Renal pelvis (tissue), 12 donors: ENCODE measurements at places on chromosomes 7 and 10. TPM values are rescaled to one million over a fixed set of nuclear protein-coding genes. Genes with fewer than 3 reads are reported as not detected.
A peak's percentile ranks its signal among the peaks of the same experiment; 100 is the strongest.

DNA sequence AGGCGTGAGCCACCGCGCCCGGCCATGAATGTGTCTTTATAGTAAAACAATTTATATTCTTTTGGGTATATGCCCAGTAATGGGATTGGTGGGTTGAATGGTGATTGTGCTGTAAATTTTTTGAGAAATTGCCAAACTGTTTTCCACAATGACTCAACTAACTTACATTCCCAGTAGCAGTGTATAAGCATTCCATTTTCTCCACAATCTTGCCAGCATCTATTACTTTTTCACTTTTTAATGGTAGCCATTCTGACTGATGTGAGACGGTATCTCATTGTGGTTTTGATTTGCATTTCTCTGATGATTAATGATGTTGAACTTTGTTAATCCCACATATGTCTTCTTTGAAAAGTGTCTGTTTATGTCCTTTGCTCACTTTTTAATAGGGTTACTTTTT, 1187.9 kb downstream of the XPNPEP1 start:
- no peak for DNase-seq

Gene ZNF485
- 5.1 TPM for polyA plus RNA-seq

GRCh38 chr7:130971297-130971696, 237.3 kb upstream of the KLF14 start:
- DNase-seq = no peak

Gene EPC1
- polyA plus RNA-seq = 65.9 TPM

DNA sequence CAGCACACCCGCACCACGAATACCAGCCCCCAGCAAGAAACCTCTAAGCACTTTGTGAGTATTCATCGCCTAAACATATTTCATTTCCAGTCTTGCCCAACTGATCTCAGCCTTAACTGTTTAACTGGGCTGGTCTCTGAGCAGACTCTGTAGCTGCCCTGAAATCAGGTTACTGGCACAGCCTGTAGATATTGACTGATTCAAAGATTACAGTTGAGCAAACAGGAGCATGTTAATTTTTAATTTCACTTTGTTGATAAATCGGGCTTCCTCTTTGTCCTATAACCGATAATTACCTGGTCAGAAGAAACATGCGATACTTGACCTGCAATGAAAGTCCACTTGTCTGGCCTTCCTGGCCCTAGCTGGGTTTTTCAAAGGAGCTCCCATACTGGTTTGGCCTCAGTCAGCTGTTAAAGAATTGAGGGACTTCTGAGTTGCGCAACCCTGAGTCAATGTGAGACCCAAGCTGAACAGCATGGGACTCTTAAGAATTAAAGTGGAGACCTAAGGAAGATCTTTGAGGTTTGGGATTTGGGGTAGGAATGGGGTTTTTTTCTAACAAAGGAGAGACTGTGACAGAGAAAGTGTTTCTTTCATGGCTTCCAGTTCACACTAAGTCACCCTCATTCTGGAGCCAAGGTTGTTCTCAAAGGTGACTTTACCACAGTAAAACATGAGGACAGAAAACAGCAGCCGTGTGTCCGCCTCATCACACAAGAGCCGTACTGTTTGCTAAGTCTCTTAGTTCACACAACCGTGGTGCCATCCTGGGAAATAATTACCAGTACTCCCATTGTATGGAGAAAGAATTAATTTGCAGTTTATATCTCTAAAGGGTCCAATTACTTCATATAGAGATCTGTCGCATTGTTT, 75.9 kb downstream of the PPP1R3C start:
- DNase-seq = no peak

GRCh38 chr7:67593794-67594193, 597.2 kb downstream of the TYW1 start:
- peak; percentile 62 for DNase-seq

DNA sequence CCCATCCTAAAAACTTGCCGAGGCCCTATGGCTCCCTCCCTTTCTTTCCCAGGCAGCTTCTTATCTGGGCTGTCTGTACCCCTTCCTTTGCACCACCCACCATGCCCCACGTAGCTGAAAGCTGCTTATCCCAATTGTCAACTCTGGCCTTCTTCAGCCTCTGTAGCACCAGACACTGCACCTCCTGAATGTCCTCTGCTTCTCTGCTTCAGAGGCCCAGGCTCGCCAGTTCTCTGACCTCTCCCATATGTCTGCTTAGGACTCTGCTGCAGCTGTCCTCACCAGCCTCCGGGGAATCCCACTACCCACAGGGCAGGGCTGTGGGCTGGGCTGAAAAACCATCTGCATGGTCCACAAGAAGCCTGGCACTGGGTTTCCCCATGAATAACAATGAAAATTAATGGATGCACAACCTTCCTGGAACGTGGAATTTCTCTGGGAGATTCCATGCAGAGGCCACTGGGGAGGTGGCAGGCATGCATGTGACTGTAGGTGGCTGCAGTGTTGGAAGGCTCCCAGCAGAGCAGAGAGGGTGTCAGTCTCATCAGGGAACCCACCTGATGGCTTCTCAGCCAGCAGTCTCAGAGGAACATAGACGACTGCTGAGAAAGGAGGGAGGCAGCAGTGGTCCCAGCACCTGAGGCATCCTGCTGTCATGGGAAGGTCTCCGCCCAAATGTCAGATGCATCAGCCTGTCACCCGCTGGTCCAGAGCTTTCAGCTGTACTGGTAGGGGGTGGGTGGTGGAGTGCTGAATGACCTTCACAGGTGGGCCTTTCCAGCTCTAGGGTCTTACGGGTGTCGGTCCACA, 16.8 kb upstream of the SH2D4B start:
- no peak for DNase-seq

Gene C10orf143
- 6.9 TPM for polyA plus RNA-seq

Gene HOXA9
- polyA plus RNA-seq = 115 TPM

Gene INHBA
- polyA plus RNA-seq = 2.5 TPM

- no peak for DNase-seq
Observed at GRCh38 chr7:75591467-75592255, 99.5 kb downstream of the SPDYE5 start.

GRCh38 chr7:132291481-132291880, 284.8 kb downstream of the PLXNA4 start:
- no peak for DNase-seq

DNA sequence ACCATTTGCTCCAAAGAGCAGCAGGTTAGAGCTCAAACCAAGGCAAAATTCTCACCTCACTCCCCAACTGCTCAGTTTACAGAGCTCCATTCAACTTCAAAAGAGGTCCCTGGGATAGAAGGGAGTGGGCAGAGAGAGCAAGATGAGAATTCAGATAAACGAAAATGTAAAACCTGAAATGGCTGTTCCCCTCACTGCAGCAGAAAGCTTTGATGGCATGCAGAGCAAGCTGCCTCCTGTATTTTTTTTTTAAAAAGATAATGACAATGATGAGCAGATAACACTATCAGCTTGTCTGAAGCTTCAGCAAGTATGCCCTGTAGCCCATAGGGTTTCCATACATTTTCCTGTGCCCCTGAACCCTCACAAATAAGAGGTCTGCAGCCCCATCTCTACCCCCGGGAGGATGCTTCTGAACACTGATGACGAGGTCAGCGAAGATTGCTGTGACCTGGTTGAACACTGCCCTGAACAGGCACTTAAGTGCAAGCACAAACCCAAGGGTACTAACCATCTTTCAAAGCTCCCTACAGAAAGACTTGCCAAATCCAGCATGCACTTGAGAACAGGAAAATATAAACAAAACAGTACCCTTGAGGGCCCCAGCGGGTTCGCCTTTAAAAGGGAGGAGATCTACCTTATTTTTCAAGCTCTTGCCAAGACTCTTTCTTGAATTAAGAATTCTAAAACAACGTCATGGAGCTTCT, 81.3 kb downstream of the GLI3 start:
- no peak for DNase-seq

DNA sequence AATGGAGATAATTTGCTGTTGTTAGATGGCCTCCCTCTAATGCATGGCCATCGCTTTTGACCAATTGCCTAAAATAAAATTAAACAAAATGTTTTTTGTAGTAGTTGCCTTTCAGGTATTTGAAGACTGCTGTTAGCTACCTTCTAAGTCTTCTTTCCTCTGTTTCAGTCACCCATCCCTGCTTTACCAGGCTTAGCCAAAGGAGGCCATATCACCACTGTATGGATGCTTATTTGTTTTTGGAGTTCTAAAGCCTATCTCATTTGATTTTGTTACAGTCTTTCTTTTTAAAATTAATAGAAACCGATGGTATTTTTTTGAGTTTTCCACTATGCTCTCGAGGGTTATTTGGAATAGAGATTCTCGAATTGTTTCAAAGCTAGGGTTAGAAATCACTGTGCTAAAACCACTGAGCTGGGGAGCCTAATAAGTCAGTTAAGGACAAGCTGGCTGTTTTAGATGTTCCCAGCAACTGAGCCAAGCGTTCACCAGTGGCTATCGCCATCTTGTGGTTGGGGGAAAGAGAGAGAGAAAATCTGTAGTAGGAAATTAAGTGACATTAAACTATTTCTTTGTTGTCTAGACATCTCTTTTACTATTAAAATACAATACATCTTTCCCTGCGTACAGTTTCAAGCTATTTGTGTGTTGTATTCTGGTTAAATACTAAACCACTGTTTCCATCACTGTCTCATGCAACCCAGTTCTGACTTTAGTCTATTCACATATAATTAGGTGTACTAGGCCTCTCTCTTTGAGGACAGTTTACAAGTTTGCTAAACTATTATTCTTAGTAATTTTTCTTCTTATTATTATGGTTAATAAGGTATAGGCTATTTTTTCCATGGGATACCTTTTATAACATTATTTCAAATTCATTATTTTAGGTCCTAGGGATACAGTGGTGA, 52.2 kb downstream of the GPR158 start:
- DNase-seq = peak; percentile 38

DNA sequence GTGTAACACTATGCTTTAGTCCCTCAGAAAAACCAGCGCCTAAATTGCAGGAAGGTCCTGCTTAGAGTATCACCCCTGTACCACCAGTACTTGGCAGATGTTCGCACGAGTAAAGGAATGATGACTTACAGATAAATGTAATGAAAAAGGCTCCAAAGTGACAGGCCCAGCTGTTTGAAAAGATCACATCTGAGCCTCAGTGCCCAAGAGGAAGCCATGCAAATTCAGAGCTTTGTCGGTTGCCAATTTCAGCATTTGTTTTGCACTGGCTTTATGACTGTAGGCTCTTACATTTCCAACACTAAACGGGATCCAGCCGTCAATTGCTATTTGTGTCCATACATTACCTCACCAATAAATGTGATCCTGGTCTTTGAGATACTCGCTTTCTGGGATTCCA, 60.6 kb upstream of the GAD2 start:
- no peak for DNase-seq

GRCh38 chr7:150986099-150986512, 4.7 kb upstream of the NOS3 start:
- no peak for DNase-seq

- no peak for DNase-seq
Observed at GRCh38 chr10:794382-794956, 105.0 kb upstream of the DIP2C start.

Gene TRUB1
- 34.2 TPM for polyA plus RNA-seq

DNA sequence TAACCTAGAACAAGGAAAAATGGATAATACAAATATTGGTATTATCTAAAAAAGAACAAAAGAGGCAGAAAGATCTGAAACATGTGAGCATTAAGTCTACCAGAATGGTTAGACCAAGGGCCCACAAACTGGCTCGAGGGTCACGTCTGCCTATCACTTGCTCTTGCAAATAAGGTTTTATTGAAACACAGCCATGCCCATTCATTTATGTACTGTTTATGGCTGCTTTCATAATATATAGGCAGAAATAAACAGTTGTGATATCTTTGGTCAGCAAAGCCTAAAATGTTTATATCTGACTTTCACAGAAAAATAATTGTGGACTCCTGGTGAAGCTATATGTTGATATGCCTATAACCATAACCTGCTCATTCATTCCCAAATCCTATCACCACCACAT, 71.8 kb downstream of the AASS start:
- DNase-seq = no peak

DNA sequence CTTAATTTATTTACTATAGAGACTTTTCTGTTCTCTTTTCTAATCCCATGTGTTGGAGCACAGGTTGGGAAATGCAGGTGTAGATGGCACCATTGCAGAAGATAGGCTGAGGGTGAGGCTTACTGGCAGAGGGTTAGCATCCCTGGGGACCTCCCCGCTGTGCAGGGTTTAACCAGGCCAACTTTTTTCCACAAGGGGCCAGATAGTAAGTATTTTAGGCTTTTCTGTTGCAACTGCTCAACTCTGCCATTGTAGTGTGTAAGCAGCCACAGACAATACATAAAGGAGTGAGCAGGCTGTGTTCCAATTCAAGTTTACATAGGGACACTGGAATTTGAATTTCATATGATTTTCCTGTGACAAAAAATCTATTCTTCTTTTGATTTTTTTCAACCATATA, 34.6 kb upstream of the AOAH start:
- no peak for DNase-seq

Gene GFRA1
- polyA plus RNA-seq = 16.7 TPM

GRCh38 chr7:100476903-100477870, 1.8 kb downstream of the TSC22D4 start:
- DNase-seq = no peak

Gene CLDN4
- 90.7 TPM for polyA plus RNA-seq

DNA sequence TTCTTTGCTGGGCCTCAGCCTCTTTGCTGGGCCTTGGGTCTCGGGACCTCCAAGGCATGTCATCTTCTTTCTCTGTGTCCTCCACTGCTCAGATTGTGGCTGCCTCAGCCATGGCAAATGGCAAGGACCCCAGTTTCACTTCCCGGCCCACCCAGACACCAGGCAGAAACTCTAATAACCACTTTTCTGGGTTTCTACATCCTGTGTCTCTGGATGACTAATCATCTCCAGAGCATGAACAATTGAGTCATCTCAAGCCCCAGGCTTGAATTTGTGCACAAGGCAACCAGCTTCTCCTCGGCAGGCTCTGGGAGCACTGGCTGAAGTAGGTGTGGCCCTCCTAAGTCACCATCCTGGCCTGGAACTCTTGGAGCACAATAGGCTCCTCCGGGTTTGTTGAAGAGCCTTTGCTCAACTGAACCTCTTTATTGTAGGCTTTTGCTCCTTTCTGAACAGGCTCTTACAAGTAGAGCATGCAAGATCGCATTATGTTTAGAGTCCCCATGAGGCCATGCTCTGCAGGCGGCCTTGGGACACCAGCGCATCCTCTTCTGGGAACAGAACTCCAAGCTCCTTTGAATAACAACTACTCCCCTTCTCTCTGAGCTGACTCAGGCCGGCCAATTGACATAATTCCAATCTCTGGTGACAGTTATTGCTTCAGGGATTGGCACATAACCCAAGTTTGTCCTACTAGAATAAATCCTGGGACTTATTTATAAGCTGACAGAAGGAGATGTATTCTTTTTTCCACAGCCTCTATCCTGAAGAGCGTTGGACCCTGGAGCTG, 218.1 kb downstream of the WDR11 start:
- DNase-seq = no peak
